ENCODE measurements at places on chromosomes 16 and 17.

- DNase-seq = peak; percentile 37
These were observed 15.0 kb downstream of the CA5A start for GRCh38 chr16:87921236-87921773.

DNA sequence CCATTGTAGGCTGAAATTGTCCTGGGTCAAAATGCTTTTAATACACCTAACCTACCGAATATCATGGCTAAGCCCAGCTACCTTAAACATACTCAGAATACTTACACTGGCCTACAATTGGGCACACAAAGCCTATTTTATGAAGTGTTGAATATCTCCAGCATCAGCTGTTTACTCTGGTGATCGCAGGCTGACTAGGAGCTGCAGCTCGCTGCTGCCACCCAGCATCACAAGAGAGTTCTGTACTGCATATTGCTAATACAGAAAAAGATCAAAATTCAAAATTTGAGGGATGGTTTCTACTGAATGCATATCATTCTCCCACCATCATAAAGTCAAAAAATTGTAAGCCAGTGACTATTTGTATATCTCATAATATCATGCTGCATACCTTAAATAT is 55.3 kb downstream of the ULK2 start:
- no peak for DNase-seq

DNA sequence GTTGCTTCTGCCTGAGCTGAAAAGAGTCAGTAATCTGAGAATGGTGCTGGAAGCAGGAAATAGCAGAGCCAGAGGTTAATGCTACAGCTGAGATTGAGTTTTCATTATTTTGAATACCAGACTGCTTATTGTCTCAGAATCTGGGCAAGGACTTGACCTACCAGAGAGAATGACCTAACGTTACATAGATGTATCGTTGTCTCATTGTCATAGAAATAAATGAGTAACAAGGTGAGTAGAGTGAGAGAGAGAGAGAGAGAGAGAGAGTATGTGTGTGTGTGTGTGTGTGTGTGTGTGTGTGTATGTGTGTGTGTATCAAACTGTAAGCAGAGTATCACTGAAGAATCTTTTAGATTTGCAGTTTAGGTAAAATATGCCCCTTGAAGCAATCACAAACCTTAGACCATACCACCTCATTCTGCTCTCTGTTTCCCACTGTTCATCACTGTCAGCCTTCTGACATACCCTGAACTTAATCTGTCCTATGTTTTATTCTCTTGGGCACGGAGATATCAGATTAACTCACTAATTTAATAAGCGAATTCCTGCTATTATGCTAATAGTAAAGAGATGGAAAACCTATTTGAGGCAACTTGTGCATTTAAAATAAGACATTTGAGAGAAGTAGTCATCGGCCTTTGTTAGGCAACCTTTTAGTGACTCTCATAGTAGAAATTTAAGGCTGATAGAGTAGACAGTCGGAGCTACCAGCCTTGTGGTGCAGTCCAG is 87.8 kb downstream of the CYB561 start:
- DNase-seq = no peak

GRCh38 chr17:7476494-7476893 is 2.9 kb downstream of the ZBTB4 start:
- no peak for DNase-seq

DNA sequence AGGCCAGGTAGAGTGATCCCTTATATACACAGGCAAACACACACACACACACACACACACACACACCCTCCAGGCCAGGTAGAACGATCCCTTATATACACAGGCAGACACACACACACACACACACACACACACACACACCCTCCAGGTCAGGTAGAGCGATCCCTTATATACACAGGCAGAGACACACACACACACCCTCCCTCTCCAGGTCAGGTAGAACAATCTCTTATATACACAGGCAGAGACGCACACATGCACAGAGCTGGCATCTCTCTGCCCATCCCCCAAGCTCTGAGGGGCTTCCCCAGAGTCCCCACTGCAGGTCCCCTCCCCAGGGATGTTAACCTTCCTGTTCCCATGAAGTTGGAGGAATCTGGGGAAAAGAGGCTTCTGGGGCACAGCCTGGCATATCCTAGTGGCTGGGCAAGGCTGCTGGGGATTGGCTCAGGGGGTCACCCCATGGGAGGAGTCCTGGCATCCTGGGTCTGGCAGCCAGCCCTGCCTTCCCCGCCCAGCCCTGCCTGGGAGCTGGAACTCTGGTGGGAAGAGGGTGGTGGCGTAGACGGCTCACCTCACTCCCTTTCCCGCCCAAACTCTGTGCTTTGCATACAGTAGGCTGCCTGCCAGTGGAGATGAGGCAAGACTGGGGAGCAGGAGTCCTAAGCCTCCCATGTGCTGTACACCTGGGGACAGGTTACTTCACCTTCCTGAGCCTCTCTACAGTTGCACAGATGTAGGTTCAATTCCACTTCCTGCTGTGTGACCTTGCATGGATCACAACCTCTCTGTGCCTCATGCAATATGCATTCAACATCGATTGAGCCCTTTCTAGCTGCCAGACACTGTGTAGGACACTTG is 41.8 kb downstream of the TEKT5 start:
- DNase-seq = no peak

- DNase-seq = no peak
These were observed 9.2 kb downstream of the TBKBP1 start for GRCh38 chr17:47703191-47703591.

GRCh38 chr16:81261049-81261648 is 22.7 kb downstream of the BCO1 start:
- DNase-seq = no peak
